ENCODE measurements at places on chromosomes 4 and X.

GRCh38 chr4:155032521-155033229 is 175.8 kb upstream of the NPY2R start:
- DNase-seq = no peak

GRCh38 chr4:183352546-183352945 is 30.3 kb upstream of the CLDN24 start:
- DNase-seq = no peak

- no peak for DNase-seq
Measured at GRCh38 chr4:71765350-71765749, 18.5 kb downstream of the GC start.

DNA sequence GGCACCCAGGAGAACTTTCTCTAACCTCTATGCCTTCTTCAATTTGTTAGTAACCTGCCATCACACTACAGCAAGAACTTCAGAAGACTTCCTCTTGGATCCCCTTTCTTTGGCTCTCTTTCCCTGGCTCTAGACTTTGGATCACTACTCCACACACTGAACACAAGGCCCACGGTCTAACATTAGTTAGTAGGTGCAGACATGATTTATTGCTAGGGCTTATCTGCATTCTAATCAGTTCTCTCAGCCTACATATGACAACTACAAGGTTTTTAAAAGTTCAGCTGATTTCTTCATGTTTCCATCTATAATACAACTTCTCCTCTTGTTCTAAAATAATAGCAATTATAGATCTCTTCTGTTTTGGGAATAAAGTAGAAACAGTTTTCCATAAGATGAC is 209.1 kb upstream of the ANXA10 start:
- DNase-seq = no peak

- DNase-seq = no peak
Measured at GRCh38 chr4:44145868-44146267, 302.7 kb downstream of the KCTD8 start.

DNA sequence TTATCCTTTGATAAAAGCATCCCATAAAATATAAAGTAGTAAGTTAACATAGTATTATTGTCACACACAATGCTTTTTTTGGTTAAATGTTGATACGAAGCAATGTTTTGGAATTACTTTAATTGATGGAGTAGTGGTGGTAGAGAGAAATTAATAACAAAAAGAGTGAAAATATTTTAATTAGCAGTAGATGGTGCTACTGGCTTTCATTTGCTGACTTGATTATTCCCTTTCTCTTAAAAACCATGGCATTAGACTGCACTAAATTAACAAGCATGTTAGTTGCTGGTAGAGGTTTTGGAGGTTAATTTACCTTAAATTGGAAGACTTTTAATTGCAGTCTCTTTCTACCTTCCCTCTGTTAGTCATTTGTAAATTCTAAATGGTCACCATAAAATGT is 8.9 kb upstream of the DCK start:
- DNase-seq = no peak

DNA sequence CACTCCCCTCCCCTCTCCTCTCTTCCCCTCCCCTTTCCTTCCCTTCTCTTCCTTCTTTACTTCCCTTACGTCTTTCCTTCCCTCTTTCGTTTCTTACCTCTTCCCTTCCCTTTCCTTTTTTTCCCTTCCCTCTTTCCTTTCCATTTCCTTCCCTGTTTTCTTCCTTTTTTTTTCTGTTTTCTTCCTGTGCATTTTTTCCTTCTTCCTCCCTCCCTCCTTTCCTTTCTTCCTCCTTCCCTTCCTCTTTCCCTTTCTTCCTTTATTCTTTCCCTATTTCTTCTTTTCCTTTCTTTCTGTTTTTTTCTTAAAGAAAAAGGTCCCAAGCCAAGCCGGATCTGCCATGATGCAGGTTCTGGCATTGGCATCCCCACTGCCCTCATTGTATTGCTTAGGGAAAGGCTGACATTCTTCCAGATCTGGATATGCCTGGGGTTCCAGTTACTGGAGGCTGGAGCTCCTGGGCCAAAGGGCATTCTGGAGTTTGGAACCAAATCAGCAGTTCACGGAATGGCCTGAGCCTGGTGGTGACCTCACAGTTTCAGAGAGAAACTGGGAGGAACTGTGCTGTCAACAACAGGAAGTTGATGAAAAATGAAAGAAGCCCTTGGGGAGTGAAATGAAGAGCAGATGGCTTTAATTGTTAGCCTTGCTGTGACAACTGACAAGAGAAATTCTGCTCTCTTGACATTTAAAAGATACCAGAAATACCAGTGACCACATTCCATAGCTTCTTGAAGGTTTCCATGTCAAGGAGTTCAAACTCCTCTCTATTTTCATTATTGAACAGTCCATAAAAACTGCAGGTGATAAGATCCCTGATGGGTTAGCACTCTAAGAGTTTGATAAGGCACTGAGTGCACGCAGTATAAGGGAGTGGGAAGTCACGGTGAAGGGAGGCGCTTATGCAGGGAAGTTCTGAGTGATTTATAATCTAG is 622.1 kb downstream of the SPRY1 start:
- peak; percentile 26 for DNase-seq

GRCh38 chrX:14027036-14027435 is 2.7 kb downstream of the GEMIN8 start:
- DNase-seq = no peak

DNA sequence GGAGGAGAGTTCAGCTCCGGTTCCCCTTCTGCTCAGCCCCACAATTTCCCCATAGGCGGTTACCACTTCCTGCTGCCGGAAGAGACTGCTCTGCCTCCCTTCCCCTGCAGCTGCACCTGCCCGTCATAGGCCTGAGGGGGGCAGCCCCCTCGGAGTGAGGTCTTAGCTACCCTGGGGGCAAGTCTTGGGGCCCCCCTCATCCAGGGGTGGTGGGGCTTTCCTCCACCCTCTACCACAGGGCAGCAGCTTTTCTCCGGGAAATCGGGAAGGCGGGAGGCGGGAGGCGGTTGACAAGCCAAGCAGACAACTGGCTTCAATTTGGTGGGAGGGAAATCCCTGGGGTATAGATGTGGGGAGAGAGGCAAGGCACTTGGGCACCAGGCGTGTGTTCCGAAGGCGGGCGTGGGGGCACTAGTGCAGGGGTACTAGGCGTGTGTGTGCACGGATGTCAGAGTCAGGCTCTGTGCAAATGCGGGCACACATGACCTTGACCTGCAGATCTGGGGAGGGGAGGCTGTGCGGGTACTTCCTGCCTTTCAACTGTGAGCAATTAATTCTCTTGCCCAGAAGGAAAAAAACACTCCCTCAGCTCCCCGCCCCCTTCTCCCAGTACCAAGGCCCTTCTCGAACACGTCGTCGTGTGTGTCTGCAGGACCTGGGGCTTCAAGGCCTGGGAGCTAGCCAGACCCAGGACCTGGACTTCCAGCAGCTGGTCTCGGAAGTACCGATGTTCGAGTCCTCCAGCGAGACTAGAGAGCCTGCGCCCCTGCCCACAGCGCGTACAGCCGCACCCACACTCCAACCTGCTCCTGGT is 1.0 kb upstream of the ARHGAP4 start:
- DNase-seq = no peak

DNA sequence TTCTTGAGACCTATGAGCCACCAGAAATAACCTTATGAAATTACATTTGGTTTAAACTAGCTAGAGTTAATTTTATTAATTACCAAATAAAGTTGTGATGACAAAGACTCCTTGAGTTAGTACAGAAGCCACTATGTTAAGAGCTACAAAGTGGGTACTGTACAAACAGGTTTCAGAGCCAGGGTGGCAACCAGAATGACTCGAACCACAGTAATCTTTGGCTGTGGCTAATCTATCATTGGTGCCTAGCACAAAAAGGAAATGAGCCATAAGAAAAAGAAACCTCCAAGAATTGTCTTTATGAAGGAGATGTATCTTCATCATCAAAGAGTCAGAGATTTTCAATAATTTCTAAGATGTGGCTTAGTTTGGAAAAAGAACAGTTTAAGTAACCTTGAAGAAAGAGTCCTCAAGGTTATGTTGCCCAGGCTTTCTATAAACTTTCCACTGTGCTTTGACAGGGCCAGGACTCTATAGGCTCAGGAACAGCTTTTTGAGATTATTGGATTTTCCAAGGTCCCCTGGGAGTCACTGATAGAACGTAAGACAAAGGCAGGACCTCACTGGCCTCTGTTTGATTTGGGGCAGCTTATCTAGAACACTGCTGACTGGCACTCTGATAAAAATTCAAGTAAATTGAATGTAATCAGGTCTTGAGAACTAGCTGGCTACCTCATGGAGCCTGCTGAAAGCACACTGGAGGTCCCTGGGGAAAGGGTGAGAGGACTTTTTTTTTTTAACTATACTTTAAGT is 777.7 kb downstream of the STIM2 start:
- no peak for DNase-seq

DNA sequence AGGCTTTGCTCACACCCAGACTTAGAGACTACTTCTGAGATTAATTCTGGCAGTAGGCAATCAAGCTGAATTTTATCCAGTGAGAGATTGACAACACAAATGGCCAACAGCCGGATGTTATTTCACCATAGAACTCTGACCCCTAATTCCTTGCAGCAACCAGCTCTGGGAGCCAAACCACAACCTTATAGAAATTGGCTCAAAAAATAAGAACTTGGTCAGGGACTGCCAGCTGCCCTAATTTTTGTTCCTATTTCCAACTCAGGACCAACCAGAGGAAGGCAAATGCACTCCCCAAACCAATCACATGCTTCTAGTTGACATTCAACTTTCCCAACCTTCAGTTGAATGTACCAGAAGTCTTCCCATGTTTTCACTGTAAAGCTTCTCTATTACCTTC is 269.7 kb downstream of the HS3ST1 start:
- no peak for DNase-seq

- no peak for DNase-seq
Measured at GRCh38 chr4:71694961-71695360, 88.9 kb downstream of the GC start.

GRCh38 chr4:8200302-8200975 is 1.3 kb downstream of the SH3TC1 start:
- DNase-seq = no peak

GRCh38 chrX:153739754-153740486 is 15.3 kb downstream of the ABCD1 start:
- DNase-seq = no peak

GRCh38 chr4:173410079-173410478 is 11.2 kb upstream of the SCRG1 start:
- no peak for DNase-seq

- DNase-seq = no peak
Measured at GRCh38 chrX:83333813-83334212, 174.3 kb upstream of the POU3F4 start.

DNA sequence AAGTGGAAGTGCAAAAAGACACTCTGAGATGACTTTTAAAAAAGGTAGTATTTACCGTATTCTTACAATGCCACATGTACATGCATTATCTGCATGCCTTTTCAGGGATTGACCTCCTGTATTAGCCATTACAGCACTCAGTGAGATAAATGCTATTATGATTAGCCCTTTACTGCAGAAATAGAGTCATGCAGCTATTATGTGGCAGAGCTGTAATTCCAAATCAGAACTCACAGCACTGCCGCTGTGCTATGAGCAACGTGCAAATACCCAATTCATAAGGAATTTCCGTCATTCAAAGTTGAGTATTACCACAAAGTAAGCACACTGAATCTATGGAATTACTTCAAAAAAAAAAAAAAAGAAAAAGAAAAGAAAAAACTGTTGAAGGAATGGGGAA is 92.1 kb upstream of the SMAD1 start:
- no peak for DNase-seq

GRCh38 chr4:90689739-90690138 is 562.5 kb downstream of the CCSER1 start:
- DNase-seq = no peak

- DNase-seq = no peak
Measured at GRCh38 chrX:139008185-139008584, 296.7 kb upstream of the FGF13 start.

- DNase-seq = no peak
Measured at GRCh38 chr4:3677748-3678070, 88.5 kb upstream of the ADRA2C start.

- DNase-seq = no peak
Measured at GRCh38 chr4:22884157-22884556, 191.4 kb downstream of the GBA3 start.

GRCh38 chr4:99166544-99166943 is 22.4 kb upstream of the ADH4 start:
- DNase-seq = no peak

GRCh38 chr4:165756836-165757235 is 116.2 kb upstream of the TLL1 start:
- DNase-seq = no peak

- no peak for DNase-seq
Measured at GRCh38 chr4:1583051-1583785, 100.9 kb downstream of the FAM53A start.

DNA sequence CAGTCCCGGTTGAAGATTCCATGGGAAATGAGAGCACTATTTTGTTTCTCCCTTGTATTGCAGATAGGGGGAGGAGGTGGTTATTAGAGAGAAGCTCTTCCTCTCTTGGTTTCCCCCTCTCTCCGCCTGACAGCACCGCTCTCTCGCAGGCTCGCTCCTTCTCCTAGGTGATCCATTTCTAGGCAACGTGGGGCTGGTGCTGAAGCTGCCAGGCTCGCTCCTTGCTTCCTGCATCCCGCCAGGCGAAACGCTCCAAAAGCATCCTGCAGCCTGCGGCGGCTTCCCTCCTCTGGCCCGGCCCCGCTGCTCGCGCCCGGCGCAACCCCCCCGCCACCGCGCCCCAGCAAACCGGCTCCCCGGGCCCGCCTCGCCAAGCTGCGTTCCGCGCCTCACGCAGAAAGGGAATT is at the start of gene GRID2:
Gene GRID2 (plus strand): TSS at position 346 of the 407 bp plus-strand sequence.
- DNase-seq = no peak

DNA sequence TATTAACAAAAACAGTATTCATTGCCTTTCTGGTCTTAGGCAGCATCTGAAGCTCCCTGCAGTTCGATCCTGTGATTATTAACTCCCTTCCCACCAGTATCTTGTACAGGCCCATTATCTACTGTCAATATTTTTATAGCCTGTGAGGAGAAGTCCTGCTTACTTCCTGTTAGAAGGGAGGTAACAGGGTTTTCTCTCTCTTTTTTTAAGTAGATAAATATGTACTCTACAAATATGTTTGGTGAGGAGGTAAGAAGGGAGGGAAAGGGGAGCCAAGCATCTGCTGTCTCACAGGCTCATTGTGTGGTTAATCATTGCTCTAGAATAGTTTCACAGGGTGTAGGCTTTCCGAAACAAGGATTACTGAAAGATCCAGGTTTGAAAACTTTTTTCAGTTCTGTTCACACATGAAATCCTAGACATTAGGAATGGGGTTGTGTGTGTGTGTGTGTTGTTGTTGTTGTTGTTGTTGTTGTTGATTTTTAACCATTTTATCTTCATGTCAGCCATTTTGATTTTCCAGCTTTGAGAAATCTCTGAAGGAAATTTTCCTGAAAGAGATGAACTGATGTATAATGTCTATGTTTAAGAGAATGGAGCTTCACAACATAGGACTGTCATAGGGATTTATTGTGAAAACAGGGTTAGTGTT is 14.2 kb downstream of the ATOH1 start:
- DNase-seq = no peak

- DNase-seq = peak; percentile 9
Measured at GRCh38 chr4:34323549-34324320, 1920.6 kb downstream of the ARAP2 start.

DNA sequence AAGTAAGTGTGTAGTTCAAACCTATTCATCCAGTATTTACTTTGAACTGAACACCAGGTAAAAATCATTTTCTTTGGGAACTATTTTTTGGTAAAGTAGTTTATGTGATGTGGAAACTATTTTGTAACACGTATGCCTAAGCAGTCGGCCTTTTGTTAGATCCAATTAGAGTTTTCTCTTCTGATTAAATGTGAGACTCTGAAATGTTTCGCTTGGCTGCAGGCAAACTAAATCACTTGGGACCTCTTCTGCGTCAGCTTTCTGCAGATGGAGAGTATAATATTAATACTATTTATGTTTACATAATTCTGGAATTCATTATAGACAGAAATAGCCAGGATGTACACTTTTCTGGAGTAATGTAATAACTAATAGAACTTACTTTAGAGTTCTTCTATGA is 46.9 kb downstream of the BMPR1B start:
- no peak for DNase-seq
